ENCODE measurements at places on chromosomes 4 and X.

DNA sequence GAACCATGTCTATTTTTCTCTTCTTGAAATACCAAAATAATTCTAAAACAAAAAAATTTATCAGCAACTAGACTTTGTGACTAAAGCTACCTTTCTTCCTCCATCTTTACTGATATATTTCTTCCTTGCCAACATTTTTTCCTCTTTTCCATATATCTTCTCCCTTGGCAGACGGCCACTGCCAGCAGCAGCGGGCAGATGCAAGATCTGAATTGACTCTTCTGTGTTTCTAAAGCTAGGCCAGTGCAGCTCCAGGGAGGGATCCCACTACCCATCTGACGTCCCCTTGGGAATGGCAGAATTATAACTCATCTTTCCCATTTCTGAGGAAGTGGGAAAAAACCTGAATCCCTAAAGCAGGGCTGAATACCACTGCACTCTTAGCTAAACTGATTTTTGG, 206.4 kb downstream of the NR3C2 start:
- DNase-seq = no peak

GRCh38 chrX:86148024-86148511, at the start of gene DACH2:
Gene DACH2, plus strand, starts transcription at chrX:86148451.
- peak; percentile 42 for DNase-seq

DNA sequence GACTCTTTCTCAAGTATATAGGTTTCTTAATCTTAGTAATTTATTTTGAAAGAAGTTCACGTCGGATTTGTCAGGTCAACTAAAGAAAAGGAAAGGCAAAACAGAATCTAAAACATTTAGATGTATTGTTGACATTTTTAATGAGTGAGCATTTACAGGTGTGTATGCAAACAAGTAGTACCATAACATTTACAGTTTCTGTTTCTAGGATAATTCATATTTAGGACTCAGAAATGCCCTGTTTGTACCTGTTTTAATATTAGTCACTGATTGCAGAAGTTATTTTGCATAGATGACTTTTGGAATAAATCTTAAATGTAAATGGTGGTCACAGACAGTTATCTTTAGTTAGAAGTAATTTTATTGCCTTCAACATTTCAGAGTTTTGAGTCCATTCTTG, 151.3 kb upstream of the NUDT6 start:
- DNase-seq = no peak

GRCh38 chr4:145280541-145280940, 100.2 kb upstream of the OTUD4 start:
- DNase-seq = no peak
